ENCODE measurements at places on chromosomes 16 and 17.

- DNase-seq, result no peak
Measured at GRCh38 chr17:7840441-7840840, 6.4 kb downstream of the KDM6B start.

DNA sequence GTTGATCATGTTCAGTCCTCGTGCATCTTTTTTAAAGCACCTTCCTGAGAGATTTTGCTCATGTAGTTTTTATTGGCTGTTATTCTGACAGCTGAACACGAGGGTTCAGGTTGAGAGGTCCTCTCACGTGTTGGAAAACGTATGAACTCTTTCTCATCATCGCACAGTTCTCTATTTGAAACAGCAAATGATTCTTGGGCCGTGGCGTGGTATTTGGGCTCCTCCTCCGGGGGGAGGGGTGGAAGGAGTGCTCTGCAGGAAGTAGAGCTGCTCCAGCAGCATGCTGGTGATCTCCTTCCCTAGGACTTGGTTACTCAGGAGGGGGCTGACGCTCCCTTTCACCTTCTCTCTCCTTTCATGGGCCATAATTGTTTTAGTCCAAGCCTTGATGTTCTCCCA lies 70.4 kb downstream of the KSR1 start:
- DNase-seq, result no peak

DNA sequence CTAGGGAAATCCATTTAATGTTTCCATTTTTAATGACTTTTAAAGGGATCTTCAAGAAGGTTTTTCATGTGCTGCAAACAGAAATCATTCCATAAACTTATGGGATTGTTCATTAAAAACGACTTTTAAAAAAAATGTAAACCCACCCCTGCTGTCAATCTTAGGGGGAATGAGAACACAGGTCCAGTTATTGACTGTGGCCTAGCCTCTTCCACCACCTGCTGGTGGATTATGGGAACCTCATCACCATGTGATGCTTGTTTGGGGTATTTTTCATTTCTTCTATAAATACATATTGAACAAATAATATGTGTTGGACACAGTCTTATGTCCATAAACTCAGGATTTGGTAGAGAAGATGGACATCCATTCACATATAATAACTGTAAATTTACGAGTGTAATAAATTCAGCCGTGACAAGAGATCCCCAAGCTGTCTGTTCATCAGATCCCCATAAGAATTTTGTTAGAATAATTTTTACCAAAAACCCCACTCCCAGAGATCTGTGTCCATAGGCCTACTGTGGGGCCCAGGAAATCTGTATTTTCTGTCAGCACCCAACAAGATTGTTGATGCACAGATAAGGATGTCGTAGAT lies 42.0 kb upstream of the TMC5 start:
- peak; percentile 20 for DNase-seq

DNA sequence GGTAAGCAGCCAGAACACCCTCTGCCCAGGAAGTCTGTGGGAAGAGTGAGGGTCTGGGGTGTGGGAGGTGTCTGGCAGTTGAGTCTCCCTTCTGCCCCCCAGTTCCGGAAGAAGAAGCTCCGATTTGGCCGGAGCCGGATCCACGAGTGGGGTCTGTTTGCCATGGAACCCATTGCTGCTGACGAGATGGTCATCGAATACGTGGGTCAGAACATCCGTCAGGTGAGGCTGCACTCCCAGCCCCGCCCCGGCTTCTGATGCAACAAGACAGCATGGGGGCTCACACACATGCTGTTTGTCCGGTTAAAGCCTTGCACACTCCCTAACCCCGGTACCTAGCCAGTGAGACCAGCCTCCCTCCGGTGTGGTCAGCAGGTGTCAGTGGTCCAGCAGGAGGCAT lies 4.0 kb upstream of the HSD3B7 start:
- no peak for DNase-seq

DNA sequence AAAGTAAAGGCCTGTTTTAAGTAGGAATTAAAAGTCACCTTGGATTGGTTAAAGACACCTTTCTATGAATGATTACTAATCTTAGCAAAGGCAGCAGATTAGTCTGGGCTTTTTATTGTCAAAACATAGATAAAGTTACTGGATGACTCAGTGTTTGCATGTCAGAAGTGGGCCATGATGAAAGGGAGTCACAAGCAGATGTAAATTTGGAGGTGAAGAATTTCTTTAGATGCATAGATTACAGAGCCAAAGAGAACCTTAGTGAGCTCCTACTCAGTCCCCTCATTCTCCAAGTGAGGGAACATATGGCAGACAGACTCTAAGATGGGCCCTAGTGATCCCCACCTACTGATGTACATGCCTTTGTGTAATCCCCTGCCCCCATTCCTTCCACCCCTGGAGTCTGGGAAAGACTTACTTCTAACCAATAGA lies 124.5 kb downstream of the HS3ST3A1 start:
- DNase-seq, result peak; percentile 3

DNA sequence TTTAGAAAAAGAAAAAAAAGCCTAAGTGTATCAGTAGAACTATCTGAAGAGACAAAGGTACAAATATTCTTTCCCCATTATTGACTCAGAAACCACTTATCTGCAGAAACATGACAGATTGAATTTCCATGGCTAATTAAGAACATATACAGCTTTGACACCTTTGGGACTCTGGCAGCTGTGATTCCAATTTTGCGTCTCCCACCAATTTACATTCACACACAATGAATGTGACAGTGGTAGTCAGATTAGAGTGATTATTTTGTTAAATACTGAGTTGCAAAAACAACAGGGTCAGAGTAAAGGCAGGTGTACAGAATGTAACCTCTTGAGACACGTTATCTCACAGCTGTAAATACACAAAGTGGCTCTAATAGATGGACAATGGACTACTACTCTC lies 5.3 kb upstream of the PPM1D start:
- DNase-seq, result no peak

DNA sequence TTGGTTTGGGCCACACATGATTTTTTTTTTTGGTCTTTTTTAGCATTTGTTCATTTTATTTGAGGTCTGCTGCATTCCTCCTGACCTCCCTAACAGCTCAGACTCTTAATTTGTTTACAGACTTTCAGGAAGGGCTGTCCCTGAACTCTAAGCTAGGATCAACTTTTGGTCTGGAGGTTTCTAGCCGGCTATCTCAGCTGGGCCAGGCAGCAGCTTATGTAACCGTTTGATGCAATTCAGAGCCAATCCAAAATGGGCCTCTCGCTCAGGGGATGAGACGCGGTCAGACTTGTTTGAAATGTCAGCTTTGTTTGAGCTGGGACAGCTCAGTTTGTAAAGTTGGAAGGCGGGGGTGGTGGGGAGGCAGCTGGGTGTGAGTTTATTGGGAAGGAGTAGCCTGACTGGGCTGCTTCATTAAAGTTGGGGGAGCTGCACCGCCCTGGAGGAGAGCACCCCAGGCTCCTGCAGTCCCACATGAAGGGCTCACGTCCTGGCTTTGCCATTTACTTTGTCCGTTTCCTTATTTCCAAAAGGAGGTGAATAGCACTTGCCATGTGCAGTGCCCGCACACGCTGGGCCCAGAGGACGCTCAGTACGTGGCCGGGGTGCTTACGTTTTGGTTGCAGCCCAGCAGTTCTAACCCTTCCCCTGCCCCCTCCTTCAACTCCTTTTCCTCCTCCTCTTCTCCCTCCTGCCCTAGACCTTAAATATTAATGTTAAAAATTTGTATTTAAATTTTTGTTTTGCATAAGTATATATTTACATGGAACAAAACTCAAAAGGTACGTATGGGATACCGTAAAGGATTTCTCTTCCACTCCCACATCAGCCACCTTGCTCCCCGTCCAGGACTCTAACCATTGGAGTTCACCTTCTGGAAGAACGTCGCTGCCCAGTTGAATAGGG lies 121.2 kb downstream of the SNX29 start:
- DNase-seq, result no peak

DNA sequence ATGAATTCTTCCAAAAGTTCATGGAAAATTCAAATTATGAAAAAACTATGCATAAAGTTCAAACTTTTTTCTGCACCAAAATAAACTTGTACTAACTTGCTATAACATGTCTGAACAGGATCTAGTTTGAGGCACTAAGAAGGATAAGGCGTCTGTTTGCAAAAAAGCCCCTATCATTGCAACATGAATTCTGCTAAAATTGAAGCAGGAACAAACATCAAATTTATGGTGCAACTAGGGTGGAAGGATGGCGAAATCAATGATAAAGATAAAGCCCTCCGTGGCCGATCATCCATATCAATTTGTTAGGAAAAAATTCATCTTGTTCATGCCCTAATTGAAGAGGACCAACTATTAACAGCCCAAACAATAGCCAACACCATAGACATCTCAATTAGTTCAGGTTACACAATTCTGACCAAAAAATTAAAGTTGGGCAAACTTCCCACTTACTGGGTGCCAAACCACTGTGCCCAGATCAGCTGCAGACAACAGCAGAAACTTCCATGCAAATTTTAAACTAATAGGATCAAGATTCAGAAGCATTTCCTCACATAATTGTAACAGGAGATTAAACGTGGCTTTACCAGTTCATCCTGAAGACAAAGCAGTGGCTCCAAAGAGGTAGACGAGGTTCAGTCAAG lies 12.9 kb downstream of the IL21R start:
- DNase-seq, result no peak

- no peak for DNase-seq
Measured at GRCh38 chr16:60013076-60013475, 1279.0 kb upstream of the GOT2 start.

- no peak for DNase-seq
Measured at GRCh38 chr17:72240333-72240732, 119.5 kb downstream of the SOX9 start.

- DNase-seq, result no peak
Measured at GRCh38 chr17:22512506-22512905, 820.2 kb downstream of the KCNJ18 start.

DNA sequence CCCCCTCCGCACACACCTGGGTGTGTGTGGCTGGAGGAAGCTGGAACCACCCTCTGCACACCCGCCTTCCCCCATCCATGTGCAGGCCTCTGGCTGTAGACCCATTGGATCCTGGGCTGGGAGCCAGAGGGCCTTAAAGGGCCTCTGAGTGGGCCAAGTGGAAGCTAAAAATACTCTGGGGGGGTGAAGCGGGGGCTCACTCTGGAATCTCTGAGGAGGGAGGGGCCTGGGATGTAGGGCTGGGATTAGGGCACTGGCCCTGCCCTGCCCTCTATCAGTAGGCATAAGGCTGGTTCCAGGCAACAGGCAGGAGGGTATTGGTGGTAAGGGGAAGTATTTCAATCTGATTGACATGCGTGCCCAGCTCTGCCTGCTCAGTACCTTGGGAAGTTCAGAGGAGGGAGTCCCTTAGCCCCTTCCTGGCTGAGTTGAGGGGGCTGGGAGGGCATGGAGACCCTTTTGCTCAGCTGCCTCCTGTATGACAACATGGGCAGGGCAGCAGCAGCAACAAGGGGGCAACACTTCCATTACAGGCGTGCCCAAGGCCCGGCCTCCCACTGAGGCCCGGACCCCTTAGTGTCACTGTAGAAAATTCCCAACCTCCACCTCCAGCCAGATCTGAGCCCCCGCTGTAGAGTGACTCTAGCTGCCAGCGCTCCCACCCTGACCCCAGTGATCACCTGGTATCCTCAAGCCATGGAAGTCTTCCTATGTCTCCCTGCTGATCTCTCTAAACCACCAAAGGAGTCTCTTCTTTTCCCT lies 5.2 kb downstream of the ITGA3 start:
- DNase-seq, result peak; percentile 74

GRCh38 chr16:14239791-14240190 lies 168.7 kb downstream of the MRTFB start:
- DNase-seq, result no peak

DNA sequence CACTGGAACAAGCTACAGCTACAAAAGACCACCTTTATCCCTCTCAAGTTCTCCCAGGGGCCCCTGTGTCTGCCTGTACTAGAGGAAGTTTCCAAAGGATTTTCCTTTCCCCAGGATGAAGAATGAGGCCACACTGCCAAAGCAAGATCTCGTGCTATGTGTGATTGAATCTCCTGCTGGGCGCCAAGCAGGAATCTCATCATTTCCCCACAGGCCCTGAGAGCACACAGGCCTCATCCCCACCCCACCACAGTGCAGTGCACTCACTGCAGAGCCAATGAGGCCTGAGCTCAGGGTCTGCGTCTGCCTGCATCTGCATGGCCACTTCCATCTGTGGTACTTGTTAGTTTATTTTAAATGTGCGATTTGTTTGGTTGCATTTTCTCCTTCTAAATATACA lies 387.4 kb upstream of the ASIC2 start:
- no peak for DNase-seq

- no peak for DNase-seq
Measured at GRCh38 chr16:17362183-17362582, 108.6 kb downstream of the XYLT1 start.

DNA sequence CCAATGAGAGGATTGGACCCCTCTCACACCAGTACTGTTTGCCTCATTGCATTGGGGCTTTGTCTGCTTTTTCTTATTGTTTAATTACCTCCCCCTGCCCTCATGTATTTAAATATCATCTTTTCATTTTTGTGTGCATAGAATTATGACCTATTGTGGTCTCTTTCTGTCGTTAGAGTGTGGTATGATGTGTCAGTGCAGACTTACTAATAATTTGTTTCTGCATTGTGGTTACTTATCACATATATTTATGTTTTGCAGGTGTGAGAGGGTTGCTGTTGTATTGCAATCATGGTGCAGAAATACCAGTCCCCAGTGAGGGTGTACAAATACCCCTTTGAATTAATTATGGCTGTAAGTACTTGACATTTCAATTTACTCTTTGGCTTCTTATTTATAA lies 2.5 kb downstream of the SEC14L1 start:
- DNase-seq, result no peak

DNA sequence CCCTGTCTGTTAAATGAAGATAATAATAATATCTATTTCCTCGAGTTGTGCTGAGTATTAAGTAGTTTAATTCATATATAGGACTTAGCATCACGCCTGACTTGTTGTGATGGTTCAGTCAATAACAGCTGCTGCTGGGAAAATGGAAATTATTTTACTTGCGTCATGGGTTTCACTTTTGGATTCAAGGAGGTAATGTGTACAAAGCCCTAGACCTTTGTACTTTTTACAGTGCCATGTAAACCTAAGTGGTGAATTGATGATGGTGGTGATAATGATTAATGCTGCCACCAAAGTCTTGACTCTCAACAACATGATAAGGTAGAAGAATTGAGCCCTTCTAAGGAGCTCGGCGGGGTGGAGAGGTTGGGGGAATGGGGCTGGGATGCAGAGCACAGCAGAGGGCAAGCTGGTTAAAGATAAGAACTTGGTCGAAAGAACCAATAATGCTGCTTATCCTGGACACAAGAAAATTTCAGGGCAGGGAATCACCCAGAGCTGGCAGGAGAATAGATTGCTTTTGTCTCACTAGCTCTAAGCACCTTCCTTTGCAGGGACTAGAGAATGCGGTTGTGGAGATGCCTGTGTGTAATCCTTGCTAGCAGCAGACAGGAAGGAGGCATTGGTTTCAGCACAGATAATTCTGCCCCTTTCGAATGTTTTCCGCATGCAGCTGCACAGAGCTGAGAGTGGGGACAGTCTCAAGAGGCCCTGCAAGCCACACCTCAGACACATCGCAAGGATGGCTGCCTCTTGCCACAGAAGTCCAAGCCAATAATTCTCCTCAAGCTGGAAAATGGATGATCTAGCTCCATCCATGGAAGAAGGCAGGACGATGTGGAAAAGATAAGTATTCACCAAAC lies 187.1 kb downstream of the TMEM114 start:
- no peak for DNase-seq

GRCh38 chr16:3980253-3981111 lies 100.0 kb upstream of the CREBBP start:
- DNase-seq, result no peak
